ENCODE measurements at places on chromosomes 2 and 18.
A peak's percentile ranks its signal among the peaks of the same experiment; 100 is the strongest.

DNA sequence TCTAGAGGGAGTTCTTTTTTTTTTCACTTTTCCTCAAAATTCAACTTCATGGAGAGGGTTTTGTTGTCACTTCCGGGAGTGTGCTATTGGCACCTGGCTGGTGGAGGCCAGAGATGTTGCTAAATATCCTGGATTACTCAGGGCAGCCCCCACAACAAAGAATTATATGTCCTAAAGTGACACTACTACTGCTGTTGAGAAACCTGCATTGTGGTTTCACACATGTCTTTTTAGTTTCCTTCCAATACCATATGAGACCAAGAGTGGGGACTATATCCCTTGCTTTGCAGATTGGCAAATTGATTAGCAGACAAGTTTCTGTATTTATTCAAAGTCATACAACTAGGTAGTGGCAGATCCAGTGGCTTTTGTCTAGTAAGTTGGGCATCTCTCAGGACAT lies 826.8 kb downstream of the TRIB2 start:
- no peak for DNase-seq

GRCh38 chr2:156474401-156474800 lies 38.2 kb downstream of the GPD2 start:
- DNase-seq = no peak

DNA sequence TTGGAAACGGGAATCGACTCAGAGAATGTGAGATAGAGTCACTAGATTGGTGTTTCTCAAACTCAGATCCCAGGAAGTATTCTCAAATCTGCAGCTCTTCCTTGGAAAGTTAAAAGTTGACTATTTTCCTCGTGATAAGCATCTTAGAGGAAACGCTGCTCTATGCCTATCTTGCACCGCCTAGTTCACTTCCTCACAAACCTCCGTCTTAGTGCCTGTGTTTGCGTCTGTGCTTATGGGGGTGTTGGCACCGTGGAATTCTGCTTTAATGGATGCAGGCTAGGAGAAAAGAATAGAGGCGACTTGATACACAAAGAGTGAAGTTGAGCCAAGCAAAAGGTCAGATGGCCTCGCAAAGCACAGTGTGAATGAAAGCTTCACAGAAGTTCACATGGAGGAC lies 255.3 kb upstream of the ID2 start:
- no peak for DNase-seq

DNA sequence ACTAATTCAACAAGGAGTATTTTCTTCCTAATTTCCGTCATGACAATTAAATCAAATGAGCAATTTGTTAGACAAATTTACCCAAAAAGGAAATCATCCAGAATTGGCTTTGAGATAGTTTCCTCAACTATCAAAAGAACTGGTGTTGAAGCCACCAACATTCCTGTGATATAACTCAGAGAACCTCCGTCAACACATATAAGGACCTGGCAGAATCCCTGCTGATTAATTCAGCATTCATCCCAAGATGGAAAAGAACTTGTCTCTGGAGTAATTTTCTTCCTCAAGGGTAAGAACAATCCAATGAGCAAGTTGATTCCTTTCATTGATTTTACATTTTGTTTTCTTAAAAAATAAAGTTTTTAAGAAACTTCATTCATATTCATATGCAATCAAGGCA lies 62.0 kb downstream of the MBD2 start:
- DNase-seq = no peak

GRCh38 chr2:114661971-114662939 lies 219.8 kb downstream of the DPP10 start:
- DNase-seq = peak; percentile 26

- DNase-seq = no peak
Measured at GRCh38 chr2:27370816-27371620, 602 bp downstream of the SNX17 start.

GRCh38 chr2:60260639-60261296 lies 292.7 kb downstream of the BCL11A start:
- DNase-seq = no peak

GRCh38 chr2:232387451-232388171 lies 9.1 kb downstream of the ALPP start:
- no peak for DNase-seq

GRCh38 chr18:55833543-55833942 lies 245.6 kb upstream of the TCF4 start:
- DNase-seq = no peak

- no peak for DNase-seq
Measured at GRCh38 chr18:35624146-35624545, 42.6 kb downstream of the GALNT1 start.

DNA sequence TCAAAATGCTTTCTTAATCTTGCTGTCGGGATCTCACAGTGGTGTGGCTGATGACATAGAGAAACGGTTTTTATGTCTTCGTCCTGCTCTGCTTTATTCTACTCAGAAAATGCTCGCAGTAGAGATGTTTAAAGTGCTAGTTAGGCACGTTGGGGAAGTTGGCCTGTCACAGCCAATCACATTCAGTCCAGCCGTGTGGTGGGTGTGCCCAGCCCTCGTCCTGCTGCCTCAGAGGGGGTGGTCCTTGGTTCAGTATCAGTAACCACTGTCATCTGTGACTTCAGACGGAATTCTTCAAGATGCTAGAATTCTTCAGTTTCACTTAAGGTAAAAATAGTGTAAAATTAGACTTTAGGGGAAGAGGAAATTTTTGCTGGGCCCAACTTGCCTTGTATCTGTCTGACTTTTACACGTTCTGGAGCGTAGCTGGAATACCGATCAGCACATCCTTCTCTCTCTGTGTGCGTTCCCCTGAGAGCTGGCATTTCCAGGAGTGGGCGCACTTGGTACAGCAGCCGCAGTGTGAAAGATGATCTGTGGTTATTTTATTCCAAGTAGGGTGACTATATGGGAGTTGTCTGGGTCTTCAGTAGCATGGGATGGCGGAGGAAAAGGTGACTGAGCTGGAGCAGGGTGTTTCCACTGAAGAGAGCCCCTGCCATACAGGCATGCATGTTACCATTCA lies 18.5 kb downstream of the TRAF3IP1 start:
- no peak for DNase-seq

GRCh38 chr18:50313873-50314460 lies 26.5 kb upstream of the CXXC1 start:
- no peak for DNase-seq

GRCh38 chr2:194566907-194567660 lies 1089.9 kb upstream of the SLC39A10 start:
- no peak for DNase-seq

GRCh38 chr2:178825183-178825582 lies 18.0 kb upstream of the TTN start:
- DNase-seq = no peak

- DNase-seq = no peak
Measured at GRCh38 chr2:107986278-107987217, at the start of gene SLC5A7. TSS of gene SLC5A7 (plus strand) at chr2:107986524. CDS start at chr2:107988156, 1,632 bp downstream.

- DNase-seq = no peak
Measured at GRCh38 chr2:219641390-219642068, 14.1 kb downstream of the SLC4A3 start.

DNA sequence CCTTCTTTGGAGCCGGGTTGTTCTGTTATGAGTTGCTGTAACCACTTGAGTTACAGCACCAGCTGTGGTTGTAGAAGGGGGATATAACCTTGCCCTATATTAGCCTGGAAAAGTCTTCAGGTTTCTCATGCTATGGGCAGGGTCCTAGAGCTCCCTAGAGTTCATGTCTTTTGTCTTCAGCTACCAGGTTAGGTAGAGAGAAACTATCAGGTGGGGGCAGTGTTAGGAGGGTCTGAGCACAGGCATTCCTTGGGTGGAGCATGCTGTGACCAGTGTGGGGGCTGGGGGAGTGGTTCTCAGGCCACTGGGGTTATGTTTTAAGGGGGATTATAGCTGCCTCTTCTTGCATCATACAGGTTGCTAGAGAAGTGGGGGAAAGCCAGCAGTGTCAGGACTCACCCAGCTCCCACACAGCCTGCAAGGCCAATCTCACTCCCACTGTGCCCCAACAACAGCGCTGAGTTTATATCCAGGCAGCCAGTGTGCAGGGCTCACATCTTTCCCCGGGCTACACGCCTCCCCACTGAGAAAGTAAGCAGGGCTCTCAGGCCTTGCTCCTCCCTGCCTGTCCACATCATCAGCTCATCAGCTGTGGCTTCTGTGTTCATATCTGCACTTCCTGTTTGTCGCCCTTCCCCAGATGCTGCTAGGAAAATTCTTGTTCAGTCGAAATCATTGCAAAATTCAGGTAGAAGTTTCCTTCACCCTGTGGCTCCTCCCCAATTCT lies 133.8 kb upstream of the NRXN1 start:
- no peak for DNase-seq

DNA sequence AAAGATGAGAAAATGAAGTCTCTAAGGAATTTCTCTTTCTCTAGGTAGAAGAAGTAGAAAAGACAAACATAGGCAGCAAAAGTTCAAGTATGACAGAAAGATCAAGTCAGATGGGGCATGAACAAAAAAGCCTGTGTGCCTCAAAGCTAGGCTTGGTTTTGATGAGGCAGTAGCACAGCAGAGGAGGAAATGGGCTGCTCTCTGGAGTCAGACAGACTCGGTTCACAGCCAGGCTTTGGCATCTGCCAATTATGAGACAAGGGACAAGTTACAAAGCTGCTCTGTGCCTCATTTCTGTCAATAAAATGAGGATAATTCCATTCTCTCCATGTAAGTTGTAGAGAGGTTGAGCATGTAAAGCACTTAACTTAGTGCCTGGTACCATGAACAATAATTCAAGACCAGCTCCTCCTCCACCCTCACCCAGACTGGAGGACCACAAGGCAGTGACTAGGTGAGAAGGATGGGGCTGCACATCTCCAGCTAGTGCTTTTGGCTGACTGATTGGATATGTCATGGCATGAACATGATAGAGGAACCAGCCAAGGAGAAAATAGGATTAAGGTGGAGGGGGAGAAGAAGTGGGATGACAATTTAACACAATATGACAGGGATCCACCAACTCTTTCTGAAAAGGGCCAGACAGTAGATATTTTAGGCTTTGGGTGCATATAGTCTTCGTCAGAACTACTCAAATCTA lies 84.6 kb downstream of the TMEM163 start:
- DNase-seq = no peak

DNA sequence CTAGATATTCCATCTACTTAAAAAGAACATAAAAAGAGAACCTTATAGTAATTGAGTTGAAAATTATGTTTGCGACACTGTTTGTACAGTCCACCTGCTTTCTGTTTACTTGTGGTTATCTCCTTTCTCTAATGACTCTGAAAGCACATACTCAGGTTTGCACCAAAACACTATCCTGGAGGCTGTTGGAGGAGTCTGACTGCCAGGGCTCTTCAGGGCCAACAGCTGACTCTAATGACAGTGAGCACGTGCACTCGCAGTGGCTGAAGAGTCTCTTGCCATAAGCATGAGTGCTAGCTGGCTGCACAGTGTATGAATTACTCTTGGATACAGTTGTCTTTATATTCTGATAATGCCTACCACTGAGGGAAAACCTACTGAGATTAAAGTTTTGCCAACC lies 16.7 kb upstream of the GLS start:
- DNase-seq = peak; percentile 95

DNA sequence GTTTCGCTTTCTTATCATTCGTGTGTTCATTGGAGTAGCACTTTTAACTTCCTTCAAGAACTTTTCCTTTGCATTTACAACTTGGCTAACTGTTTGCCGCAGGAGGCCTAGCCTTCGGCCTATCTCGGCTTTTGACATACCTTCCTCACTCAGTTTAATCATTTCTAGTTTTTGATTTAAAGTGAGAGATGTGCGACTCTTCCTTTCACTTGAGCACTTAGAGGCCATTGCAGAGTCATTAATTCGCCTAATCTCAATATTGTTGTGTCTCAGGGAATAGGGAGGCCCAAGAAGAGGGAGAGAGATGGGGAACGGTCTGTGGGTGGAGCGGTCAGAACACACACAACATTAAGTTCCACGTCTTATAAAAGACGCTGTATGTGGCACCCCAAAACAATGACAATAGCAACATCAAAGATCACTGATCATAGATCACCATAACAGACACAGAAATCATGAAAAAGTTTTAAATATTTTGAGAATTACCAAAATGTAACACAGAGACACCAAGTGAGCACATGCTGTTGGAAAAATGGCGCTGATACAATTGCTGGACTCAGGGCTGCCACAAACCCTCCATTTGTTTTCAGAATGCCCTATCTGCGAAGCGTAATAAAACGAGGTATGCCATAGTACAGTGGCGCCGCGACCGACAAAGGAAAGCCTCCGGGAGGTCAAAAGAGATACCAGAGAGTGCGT lies 553 bp downstream of the TIGD1 start:
- DNase-seq = peak; percentile 39

GRCh38 chr18:32093523-32093922 lies 1.8 kb downstream of the RNF138 start:
- DNase-seq = no peak

GRCh38 chr2:227848586-227848985 lies 22.8 kb upstream of the DAW1 start:
- DNase-seq = no peak

- no peak for DNase-seq
Measured at GRCh38 chr2:181380581-181380980, 76.6 kb upstream of the ITGA4 start.

DNA sequence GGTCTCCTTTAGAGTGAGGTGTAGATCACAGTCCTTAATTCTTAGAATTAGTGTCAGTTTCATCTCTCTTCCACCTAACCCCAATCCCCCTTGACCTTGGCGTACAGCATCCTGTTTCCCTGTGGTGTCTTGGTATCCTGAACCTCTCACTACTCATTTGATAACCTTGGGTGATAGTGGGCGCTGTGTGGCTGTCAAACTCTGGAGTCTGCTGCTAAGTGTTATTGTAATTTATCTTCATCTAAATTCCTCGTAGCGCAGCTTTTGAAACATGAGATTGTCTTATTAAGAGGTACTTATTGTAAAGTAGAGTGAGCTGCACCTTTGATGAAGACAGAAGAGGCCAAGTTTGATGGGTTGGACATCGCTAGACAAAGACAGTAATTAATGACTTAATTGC lies 222.6 kb upstream of the SPRED2 start:
- no peak for DNase-seq

- no peak for DNase-seq
Measured at GRCh38 chr2:46015671-46016070, 281.5 kb upstream of the EPAS1 start.

DNA sequence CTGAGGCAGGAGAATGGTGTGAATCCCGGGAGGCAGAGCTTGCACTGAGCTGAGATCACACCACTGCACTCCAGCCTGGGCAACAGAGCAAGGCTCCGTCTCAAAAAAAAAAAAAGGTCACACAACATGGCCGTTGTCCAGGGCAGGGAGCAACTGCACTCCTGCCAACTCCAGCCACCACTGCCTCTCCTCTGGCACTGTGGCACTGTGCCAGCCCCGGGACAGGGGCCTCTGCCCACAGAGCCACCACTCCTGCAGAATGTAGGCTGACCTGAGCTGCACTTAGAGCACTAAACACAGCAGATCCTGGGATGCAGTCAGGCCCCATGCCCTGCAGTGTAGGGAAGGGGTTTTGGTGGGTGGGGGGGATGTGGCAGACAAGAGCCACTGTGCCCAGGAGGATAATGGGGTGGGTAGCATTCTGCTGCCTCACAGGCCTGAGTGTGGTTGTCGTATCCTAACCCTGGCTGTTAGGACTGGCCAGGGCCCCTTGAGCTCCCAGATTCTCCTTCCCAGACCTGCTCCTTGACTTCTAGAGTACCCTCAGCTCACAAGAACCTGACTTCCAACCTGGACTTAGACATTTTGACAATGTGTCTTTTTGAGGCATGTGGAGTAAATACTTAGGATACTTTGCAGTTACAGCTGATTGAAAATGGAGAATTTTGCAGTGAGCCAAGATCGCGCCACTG lies 69.4 kb upstream of the SH3RF3 start:
- no peak for DNase-seq
